Right forelimb (tissue), 1 donor: ENCODE measurements at places on chromosomes 1 and 21.

- DNase-seq = no peak
Measured at GRCh38 chr1:90534116-90534515, 183.0 kb downstream of the BARHL2 start.

- no peak for DNase-seq
Measured at GRCh38 chr1:8419172-8419571, 101.3 kb downstream of the SLC45A1 start.

DNA sequence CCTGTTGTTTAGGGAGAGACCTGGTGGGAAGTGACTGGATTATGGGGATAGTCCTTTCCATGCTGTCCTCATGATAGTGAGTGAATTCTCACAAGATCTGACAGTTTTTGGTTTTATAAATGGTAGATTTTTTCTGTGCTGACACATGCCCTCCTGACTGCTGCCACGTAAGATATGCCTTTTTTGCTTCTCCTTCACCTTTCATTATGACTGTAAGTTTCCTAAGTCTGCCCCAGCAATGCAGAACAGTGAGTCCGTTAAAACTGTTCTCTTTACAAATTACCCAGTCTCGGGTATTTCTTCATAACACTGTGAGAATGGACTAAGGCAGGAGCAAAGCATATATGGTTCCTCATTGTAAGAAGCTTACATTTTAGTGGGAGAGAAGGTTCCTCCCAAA, 1727.2 kb downstream of the NCAM2 start:
- DNase-seq = no peak

DNA sequence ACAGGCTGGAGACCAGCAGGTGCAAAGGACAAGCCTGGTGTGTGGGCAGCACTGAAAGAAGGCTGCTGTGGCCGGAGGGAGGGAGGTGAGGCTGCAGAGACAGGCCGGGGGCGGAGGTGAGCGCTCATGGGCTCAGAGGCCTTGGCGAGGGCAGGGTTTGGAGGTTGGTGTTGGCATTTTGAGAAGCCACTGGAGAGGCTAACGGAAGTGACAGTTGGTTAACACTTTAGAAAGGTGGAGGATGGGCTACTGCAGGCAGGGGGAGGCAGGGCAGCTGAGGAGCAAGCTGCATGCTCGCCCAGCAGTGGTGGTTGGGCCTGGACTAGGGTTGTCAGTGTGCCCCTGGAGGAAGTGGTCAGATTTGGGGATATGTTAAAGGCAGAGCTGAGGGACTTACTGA, 37.5 kb downstream of the QSOX1 start:
- no peak for DNase-seq

DNA sequence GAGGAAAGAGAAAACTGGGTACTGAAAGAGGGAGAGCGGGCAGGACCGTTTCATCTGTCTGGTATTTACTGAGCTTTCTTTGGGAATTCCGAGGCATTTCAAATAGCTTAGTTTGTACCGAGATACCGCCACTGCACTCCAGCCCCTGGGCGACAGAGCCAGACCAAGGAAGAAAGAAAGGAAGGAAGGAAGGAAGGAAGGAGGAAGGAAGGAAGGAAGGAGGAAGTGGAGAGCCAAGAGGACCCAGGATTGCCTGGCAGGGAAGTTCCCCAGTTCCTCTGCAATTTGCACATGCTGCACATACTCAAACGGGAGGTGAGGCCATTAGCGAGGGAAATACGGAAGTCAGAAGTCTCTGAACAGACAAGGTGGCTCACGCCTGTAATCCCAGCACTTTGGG, 961 bp upstream of the FUCA1 start:
- no peak for DNase-seq

DNA sequence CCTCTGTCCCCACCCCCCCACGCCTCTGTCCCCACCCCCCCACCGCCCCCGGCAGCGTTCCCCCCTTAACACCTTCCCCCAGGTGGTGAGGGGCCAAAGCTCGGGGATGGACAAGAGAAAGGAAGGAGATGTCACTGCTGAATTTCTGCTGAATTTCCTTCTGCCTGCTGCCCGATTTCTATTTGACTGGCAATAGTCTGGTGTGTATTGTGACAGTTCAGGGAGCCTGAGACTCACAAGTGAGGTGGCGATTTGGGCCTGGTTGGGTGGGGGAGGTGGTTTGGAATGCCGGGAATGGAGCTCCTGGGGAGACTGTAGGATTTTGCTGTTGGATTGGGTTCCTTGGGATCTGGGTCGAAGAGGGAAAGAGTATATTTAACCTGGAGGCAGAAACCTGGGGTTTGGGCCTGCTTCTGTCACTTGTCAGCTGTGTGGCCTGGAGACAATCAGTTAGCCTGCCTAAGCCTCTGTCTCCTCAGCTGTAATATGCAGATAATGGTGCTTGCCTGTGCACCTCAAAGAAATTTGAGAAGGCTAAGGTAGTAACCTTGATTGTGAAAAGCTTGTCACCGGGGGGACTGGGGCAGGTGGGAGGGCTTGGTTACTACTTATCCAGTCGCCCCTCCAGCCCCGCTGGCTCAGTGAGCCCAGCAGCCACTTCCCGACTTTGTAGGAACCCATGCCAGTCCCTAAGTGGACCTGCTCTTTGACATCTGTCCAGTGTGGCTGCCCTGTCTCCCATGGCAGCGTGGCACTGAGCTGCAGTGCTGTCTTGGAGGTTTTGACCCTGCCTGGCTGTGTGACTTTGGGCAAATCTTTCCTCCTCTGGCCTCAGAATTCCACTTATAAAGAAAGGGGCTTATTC, 7.7 kb upstream of the LMNA start:
- DNase-seq = no peak

DNA sequence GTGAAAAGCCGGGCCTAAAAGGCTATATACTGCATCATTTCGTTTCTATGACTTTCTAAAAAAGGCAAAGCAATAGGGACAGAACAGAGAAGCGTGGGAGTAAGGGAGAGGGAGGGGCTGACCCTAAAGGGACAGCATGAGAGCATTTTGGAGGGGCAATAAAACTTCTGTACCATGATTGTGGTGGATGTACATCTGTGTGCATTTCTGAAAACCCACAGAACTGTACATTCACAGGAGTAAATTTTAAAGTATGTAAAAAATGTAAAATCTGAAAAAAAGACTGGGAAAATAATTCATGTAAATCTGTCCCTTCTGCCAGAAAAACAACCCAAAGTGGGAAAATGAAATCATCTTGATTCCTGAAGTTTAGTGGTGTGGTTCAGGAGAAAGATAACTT, 235.4 kb downstream of the CENPF start:
- no peak for DNase-seq

DNA sequence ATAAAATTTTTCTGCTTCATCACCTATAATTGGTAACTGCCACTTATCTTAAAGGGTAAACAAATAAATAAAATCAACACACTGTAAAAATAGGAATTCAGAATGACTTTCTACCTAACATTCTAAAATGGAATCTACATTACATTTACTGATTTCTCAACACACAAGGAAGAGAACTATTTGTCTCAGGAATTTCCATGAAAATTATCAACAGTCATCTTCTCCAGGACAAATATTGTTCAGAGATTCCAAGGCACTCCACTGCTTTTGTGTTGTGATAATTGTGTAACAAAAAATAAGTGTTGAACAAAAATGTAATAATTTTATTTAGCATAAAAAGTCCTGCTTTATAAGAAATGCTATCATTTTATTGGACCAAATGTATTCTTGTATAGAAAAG, 7.3 kb downstream of the ODF2L start:
- no peak for DNase-seq

GRCh38 chr1:116345843-116346242, 27.2 kb upstream of the ATP1A1 start:
- no peak for DNase-seq

- DNase-seq = no peak
Measured at GRCh38 chr1:207897188-207897587, 13.7 kb downstream of the CD34 start.

DNA sequence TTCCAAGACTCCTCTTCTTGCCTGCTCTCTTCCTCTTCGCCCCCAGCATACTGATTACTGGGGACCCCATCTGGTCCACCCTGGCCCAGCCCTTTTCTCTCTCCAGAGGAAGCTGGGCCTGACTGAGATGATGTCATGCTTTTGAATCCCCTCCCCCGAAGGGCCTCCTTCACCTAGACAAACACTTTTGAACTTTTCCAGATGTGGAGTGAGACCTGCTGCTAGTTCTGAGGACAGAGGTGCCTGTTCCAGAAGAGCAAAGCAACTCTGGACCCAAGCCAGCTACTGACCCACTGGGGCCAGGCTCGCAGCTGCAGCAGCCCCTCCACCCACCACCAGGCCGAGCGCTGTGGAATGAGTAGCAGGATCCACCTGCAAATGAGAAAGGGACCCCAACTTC, 8.4 kb downstream of the CD34 start:
- no peak for DNase-seq

DNA sequence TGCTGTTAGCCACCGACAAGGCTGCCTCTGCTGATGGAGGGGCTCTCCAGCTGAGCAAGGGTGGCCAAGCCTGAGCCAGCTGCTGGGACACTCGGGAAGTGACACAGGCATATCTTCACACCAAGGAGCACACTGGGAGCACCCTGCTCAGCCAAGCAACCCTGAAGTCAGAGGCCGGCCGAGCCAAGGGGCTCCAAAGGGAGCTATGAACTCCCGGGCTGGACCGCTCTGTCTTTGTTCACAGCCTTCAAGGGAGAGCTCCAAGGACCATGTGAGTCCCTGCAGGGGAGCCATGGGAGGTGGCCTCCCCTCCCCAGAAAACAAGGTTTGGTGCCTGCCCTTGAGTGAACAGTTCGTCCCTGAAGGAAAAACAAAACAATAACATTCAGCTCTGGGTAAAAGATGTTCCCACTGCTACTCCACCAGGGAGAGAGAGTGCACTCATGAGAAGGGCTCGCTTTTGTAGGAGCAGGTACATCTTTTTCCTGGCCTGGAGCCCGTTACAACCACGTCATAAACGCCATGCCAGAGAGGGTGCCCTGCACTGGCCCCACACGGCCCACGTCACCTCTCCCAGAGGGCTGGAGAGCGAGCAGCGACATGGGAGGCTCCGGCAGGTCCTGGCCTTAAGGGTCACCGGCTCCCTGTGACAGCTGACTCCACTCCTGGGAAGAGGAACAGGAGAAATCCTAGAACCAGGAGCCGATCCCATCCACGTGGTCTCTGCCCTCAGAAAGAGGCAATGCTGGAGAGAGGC, 56.3 kb upstream of the SLC25A33 start:
- no peak for DNase-seq

DNA sequence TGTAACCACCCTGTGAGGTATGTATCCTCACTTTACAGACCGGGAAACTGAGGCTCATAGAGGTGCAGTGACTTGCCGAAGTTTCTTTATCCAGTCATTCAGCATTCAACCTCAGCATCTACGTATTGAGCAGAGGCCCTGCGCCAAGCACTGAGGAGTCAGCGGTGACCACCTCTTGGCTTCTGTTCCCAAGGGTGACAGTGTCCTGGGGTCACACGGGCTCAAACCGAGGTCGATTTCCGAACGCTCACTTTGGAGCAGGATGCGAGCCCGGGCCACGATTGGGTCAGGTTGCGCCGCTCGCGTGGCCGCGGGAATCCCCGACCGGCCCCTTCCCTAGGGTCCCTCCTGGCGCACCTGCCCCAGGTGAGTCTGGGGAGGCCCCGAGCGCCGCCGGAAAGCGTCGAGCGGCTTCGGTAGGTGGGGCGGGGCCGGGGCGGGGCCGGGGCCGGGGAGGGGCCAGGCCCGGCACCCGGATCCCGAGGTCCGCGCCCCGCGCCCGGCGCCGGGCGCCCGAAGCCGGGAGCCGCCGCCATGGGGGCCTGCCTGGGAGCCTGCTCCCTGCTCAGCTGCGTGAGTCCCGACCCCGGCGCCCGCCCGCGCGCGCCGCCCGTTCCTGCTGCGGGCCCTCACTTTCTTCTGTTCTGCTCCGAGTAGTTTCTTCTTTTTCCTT, at the start of gene SERINC2:
Gene SERINC2, plus strand, starts transcription at position 482 of the 673 bp plus-strand sequence. Its CDS starts 53 bp downstream, at position 535.
- DNase-seq = no peak

- DNase-seq = peak; percentile 87
Measured at GRCh38 chr1:28877132-28877781, 37.1 kb upstream of the EPB41 start.

- DNase-seq = no peak
Measured at GRCh38 chr1:167548059-167548932, 5.3 kb downstream of the CREG1 start.

GRCh38 chr1:85244271-85245061, 15.0 kb downstream of the C1orf52 start:
- peak; percentile 56 for DNase-seq

DNA sequence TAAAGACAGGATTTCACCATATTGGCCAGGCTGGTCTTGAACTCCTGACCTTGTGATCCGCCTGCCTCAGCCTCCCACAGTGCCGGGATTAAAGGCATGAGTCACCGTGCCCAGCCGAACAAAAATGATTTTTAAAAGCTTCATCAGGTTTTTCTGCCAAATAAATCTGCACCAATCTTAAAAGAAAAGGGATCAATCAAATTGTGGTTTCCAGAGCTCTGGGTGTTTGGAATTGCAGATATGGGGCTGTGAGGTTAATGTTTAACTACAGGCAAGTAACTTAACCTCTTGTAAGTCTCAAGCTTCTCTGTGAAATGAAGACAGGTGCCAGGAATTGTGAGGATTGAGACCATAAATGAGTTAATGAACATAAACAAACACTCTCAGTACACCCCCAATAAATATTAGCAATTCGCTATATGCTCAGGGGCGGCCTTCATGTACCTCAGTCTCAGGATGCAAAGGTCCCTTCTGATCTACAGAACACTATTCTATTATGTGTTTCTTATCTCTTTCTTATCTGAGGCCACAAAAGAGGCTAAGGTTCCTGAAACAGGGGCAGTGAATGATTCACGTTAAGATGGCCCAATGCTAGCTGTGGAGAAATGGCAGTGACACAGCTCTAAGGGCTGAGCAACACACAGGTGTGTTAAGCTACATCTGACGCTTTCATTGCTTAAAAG, 7.1 kb upstream of the GNPAT start:
- no peak for DNase-seq

- DNase-seq = no peak
Measured at GRCh38 chr1:113536182-113536780, 146.0 kb downstream of the MAGI3 start.

DNA sequence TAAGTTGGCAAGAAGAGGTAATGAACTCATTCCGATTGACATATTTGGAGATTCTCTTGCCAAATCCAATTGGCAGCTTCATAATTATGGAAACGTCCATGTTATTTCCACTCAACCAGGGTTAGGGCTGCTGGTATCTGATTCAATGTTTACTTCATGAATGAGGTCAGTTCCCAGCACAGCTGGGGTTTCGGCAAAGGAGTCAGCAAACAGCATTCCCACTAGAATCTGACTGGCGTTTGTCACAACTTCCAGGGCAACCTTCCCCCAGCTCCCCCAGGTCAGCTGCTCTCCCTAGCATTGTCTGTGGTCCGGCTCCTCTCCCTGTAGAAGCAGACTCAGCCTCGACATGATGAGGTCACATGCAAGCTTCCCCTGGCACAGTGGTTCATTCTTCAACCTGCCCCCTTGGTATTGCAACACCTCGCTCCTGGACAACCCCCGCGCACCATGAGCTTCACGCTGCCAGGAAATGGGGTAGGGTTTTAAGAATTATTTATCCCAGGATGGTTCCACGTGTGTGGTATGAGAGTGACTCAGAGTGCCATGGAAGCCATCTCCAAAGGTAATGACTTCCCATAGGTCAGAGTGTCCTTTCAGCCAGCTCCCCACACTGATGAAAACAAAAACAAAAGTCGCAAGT, 100.7 kb upstream of the SLC25A33 start:
- DNase-seq = no peak

GRCh38 chr1:149903836-149904491, 4.6 kb downstream of the BOLA1 start:
- DNase-seq = no peak
